Activated CD4-positive, alpha-beta T cell treated with anti-CD3 and anti-CD28 coated beads, Interleukin-2, amount 50 U/mL, for 24 hours (primary cell): ENCODE measurements at places on chromosomes 12 and 14.

- no peak for DNase-seq
Observed at GRCh38 chr12:2242216-2242615, 189.4 kb downstream of the CACNA1C start.

- DNase-seq, result no peak
Observed at GRCh38 chr14:91570021-91570420, 59.9 kb upstream of the PPP4R3A start.

DNA sequence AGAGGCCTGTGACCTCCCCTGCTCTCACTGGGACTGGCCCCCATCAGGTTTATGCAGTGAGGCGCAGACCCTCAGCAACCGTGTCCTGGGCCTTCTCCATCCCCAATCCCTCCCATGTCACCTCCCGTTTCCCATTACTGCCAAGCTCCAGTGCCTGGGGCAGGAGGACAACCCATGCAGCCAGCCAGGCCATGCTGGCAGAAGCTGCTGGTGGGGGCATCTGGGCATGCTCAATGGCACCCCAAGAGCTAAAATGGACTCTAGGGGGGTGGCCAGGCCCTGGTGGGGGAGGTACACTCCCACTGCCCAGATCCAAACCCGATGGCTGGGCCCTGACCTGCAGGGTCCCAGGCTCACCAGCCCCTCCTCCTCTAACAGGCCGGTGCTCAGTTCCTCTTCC lies 20.5 kb upstream of the GPR132 start:
- no peak for DNase-seq

GRCh38 chr12:116535241-116535640 lies 23.9 kb upstream of the MAP1LC3B2 start:
- DNase-seq, result no peak

DNA sequence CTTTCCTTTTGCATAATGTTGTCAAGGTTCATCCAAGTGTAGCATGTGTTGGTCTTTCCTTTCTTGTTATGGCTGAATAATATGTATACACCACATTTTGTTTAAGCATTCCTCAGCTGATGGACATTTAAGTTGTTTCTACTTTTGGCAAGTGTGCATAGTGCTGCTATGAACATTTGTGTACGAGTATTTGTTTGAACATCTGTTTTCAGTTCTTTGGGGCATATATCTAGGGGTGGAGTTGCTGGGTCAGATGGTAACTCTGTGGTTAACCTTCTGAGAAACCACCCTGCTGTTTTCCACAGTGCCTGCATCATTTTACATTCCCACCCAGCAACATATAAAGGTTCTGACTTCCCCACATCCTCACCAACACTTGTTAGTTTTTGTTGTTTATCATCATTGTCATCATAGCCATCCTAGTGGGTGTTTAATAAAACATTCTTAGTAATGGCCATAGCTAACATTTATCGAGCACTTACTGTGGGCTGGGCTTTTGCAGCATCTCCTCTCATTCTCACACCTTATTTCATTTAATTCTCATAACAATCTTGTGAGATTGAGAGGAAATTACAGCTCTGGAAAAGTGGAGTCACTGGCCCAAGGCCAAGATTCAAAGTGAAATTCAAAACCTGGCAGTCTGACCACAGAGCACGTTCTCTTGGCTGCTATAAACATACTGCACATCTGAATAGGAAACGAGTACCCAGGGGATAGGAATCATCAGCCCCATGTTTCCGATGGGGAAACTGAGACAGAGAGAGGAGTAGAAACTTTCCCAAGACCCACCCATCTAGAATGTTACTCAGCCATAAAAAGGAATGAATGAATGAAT lies 193.6 kb downstream of the KSR2 start:
- no peak for DNase-seq

GRCh38 chr12:54658306-54659264 lies 10.4 kb upstream of the DCD start:
- DNase-seq, result peak; percentile 13

DNA sequence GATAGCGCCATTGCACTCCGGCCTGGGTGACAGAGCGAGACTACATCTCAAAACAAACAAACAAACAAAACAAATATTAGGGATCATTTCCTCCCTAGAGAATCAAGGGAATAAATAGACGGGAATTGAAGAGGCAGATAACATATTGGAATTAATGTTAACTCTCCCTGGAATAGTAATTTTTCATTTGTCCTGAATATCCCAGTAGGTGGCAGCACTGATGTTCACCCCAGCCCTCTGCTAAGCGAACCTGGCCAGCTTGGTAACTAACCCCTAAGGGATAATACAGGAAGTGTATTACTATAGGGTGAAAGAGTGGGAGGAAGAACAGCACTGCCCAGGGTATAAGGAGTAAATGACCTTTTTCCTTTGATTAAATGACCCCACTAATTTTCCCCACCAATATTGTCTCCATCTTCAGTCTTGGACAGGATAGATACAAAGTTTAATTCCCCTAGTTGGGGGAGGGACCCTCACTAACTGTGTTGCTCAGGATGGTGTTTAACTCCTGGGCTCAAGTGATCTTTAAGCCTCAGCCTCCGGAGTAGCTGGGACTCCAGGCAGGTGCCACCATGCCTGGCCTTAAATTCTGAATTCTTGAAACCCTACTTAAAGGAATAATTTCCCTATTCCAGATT lies 40.5 kb downstream of the SLC2A14 start:
- DNase-seq, result no peak

GRCh38 chr14:20855652-20856291 lies 35.4 kb upstream of the RNASE3 start:
- DNase-seq, result no peak

DNA sequence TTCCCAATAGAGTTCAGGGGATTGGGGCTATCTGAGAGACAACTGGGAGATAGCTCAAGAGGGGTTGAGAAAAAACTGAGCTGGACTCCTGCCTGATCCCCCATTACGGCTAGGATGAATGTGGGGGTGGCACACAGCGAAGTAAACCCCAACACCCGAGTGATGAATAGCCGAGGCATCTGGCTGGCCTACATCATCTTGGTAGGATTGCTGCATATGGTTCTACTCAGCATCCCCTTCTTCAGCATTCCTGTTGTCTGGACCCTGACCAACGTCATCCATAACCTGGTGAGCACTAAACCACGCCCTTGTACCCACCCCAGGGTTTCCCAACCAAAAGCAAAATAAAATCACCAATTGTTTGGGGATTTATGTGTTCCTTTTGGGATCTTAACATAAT lies 1.0 kb downstream of the ORMDL2 start:
- DNase-seq, result no peak

DNA sequence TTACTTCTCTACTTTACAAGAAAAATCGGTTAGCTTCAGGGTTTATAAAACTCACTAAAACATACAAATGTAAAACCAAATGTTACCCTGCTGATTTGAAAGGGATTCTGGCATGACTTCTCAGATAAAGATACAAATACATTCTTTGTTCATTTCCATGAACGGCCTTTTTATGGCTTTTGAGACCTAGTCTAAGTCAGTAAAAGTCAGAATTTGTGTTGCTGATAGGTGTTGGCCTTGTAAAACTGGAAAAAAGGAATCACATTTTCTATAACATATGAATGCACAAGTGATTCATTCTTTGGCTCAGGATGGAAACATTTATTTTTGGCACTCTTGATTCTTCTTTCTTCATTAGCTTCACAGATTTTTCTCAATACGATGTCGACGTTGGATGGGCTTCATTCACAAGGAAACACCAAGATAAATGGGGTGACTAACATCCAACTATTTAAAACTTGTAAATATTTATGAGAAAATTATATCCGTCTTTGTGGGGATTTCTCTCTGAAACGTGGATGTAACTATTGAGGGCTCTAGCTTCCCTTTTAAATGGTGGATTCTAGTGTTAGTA lies 27.0 kb upstream of the CPM start:
- no peak for DNase-seq

DNA sequence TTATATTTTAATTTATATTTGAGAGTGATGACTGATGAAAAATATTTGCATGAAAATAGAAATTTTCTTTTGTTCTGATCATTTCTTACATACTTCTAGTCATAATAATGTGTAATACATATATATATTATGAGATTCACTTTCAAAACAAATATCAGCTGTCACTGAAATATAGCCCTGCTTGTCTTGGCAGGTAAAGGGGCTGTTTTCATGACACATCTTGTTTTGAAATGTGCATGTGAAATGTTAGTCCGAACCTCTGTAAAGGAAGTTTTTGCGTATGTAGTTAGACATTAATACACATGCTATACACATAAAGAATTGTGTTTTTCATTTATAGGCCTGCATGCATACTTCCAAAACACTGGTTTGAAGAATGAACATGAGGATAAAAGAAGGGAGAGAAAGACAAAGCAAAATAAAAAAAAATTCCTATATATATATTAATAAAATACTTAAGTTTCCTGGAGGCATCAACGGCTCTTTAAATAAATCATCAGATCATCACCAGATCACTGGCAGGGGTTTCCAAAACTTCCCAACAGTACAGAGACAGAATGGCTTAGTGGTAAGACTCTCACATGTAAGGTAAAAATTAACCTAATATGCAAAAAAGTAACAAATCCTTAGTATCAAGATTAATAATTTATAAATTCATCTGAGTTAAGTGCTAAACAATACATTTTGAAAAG lies 60.1 kb downstream of the SEL1L start:
- no peak for DNase-seq

GRCh38 chr12:40946612-40947194 lies 241.4 kb upstream of the PDZRN4 start:
- no peak for DNase-seq

DNA sequence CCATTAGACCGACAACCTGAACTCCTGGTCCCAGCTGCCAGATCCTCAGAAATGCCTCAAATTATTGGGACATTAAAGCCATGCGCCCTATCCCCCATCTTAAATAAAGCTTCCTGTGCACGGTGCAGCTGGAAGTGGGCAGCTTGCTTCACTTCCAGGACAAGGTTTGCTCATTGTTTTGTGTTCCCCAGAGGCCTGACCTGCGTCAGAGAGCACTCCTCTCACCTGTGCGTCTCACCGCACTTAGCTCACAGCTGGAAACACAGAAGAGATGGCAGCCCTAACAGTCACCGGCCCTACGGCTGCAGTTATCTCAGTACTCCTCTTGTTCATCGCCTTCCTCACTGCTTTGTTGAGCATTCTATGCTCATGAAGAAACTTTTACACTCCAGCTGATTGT lies 135.5 kb downstream of the ANO2 start:
- no peak for DNase-seq

DNA sequence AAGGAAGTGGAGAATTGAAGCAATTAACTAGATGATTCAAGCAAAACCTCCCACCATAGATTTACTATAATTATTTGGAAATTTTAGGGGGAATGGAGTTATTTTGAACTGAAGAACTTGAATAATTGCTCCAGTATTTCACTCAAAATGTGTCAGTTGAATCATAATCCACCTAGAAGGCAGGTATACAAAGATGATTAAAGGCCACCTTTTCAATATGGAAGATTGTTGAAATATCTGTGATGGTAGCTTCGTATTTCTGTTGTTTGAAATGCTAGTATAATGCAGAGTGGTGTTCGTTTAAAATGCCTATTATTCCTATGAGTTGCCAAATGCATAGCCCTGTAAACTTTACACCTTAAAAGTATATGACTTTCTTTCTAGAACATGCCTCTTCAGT lies 3.1 kb downstream of the HMGA2 start:
- DNase-seq, result no peak

DNA sequence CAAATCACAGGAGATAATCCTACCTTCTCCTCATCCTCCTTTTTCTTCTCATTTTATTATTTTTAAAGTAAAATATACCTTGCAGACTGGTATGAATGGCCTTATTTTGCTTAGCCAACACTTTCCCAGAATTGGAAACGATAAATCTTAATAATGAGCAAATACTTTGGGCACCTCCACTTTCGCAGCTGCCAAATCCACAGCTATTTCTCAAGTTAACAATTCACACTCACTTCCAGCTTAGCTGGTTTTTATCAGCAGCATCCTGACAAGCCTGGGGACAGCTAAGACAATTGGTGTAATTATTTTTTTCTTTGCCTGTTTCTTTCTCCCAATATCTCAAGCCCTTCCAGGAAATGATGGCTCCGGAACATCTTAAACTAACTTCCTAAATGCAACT lies 867.5 kb upstream of the TMEM132C start:
- no peak for DNase-seq

DNA sequence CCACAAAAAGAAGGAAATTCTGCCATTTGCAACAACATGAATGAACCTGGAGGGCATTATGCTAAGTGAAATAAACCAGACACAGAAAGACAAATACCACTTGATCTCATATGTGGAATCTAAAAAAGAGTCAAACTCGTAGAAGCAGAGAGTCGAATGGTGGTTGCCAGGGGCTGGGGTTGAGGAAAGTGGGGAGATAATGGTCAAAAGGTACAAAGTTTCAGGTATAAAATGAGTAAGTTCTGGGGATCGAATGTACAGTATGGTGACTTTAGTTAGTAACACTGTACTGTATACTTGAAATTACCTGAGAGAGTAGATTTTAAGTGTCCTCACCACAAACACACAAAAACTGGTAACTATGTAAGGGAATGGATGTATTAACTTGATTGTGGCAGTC lies 129.4 kb downstream of the PPM1H start:
- no peak for DNase-seq

DNA sequence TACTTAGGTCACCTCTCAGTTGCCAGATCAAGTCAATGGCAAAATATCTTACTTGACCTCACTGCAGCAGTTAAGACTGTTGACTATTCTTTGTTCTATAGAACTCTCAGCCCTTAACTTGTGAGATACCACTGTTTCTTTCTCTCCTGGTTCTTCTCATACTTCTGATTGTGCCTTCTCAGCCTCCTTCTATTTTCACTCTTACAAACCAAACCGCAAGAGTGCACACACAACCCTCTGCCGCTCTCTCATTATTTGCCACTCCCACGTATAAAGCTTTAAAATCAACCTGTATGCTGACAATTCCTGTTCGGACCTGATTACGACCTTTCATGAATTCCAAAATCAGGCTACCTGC lies 4.5 kb downstream of the E2F7 start:
- DNase-seq, result no peak

- DNase-seq, result no peak
Observed at GRCh38 chr12:95623554-95624170, 72.4 kb upstream of the USP44 start.

DNA sequence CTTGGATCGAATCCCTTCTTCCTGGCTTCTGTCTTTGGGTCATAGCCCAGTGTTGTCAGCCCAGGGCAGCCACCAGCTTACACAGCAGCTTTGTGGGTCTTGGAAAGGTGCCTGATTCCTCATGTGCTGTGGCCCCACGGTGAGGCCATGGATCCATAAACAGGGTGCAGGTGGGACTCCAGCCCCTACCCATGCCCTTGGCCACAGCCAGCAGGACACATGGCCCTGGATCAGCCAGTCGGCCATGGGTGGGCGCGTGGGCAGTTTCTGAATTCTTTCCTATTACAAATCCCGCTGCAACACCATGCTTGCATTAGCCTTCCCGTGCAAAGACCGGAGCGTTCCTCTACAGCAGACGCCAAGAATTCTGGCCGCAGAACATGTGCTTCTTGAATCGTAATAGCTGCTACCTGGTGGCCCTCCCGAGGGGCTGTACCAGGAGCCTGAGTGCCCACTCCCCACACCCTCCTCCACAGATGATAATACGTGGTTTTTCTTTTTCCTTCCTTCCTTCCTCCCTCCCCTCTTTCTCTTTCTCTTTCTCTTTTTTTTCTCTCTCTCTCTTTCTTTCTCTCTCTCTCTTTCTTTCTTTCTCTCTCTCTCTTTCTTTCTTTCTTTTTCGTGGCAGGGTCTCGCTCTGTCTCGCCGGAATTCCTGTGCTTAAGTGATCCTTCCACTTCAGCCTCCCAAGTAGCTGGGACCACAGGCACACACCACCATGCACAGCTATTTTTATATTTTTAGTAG lies 2.9 kb upstream of the MMP17 start:
- no peak for DNase-seq

- DNase-seq, result no peak
Observed at GRCh38 chr12:74418573-74418972, 119.1 kb upstream of the ATXN7L3B start.
